NCI-H1105 (cell line): ENCODE measurements at places on chromosomes 12 and 14.

DNA sequence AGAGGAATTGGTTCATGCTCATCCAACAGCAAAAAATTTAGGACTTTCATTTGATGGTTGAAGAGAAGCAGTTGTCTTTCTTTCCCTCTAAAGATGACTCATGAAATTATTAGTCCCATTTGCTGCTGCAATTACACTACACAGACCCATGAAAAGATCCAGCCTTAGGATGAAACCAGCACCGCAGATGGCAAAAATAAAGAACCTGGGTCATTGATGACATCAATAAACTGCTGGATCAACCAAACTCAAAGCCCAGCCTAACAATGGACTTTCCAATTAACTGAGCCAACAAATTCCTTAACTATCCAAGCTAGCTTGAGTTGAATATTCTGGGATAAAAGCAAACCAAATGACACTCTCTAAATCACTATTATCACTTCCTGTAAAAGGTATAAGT is 20.7 kb downstream of the DICER1 start:
- DNase-seq: no peak

DNA sequence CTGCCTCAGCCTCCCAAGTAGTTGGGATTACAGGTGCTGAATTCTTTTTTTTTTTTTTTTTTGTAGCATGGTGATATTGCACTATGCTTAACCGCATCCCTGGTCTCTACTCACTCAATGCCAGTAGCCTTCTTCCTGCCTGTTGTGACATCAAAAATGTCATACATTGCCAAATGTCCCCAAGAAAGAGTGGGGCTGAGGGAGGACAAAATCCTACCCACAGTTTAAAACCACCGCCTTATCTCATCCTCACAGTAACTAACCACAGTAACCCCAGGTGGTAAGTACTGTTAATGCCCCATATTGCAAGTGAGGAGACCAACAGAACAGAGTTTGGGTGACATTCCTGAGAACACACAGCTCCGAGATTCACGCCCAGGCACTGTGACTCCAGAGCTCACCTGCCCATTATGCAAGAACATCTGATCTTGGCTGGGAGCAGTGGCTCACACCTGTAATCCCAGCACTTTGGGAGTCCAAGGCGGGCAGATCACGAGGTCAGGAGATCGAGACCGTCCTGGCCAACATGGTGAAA is 19.6 kb downstream of the MORN3 start:
- DNase-seq: no peak

DNA sequence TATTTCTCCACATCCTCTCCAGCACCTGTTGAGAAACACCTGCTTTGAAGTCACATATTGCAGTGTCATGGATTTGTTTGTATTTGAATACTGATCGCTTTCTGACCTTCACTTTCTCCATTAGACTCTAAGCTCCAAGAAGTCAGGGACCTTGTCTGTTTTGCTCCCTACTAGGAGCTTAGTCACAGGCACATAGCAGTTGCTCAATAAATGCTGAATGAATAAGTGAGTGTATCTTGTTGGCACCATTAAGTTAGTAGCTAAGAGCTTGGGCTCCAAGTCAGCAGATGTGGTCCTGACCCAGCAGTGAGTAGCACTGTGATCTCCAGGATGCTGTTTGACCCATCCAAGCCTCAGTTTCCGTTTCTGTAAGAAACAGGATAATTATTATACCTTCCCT is 10.1 kb downstream of the MVK start:
- DNase-seq: no peak

DNA sequence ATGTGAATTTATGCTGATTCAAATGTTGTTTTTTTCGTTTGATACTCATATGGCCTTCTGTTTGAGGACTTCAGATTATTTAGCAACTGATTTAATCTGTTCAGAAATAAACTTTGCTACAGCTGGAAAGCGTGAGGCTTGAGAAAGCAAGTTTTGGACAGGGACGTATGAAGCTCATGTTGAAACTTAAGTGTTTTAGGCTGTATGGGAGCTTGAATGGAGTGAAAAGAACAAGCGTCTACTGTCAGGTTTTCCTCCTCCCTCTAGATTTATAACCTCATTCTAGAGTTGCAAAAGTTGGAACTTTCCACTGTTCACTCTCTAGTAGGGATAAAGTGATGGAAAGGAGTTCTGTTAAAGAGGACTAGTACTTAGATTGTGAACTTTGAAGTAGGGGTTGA is 1.0 kb downstream of the PRPF39 start:
- DNase-seq: no peak

- DNase-seq: no peak
These were observed 1.4 kb downstream of the CCDC177 start for GRCh38 chr14:69573205-69573830.

- no peak for DNase-seq
These were observed 48.0 kb downstream of the DRAM1 start for GRCh38 chr12:101925361-101925760.

- DNase-seq: no peak
These were observed 15.8 kb downstream of the PCNX4 start for GRCh38 chr14:60107477-60107876.

DNA sequence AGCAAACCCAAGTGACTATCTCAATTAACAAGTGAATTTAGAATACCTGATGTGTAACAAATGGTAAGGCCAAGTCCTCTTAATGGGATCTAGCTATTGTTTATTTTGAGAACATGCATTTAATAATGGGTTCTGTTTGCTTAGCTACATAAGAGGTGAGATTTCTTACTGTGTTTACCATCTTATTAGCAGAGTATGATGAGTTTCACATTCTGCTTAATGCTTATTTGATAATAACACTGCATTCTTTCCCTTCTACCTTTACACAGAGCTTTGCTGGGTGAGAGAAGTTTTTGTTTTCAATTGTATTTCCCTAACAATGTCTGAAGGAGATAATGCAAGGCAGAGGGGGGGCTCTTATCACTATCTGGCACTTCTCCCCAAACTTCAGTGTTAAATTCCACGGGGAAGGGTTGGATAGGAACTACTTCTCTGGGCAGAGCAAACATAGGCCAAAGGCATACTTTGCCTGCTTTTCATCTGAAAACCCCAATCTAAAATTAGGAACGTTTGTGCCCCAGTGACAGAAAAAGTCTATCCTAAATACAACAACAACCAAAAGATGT is 129.0 kb upstream of the ATXN7L3B start:
- no peak for DNase-seq

DNA sequence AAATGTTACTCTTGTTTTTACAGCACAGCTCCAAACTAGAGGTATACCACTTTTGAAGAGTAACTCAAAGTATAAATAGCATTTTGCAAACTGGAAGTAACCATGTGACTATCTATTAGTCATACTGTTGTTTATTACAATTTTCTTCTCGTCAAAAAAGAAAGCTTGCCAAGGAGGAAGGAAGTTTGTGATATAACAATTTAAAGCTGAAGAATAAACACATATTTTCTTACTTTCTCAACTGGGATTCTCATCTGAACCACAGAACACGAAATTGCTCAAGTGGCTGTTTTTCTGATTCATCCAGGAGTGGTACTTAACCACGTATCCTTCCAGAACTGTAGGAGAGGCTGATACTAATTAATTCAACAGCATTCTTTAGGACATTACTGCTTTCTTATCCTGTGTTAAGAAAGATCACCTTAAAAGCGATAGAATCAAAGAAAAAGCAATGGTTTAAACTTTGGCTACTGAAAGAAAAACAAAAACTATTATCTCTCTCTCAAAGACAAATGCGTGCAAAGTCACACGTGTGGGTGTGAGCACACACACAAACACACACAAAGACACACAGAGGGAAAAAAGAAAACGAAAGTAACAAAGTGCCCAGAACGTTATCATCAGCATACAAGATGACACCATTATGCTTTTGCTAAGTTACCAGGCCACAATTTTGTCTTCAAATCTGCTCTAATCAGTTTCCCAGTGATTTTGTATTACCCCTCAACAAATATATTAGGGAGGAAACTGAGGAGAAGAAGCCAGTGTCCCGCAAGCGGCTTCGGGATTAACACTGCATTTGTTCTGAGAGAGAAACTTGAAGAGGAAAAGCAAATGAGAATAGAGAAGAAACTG is at the start of gene CLEC2B:
Gene CLEC2B (minus strand): TSS at position 48 of the 855 bp plus-strand sequence.
- DNase-seq: no peak

DNA sequence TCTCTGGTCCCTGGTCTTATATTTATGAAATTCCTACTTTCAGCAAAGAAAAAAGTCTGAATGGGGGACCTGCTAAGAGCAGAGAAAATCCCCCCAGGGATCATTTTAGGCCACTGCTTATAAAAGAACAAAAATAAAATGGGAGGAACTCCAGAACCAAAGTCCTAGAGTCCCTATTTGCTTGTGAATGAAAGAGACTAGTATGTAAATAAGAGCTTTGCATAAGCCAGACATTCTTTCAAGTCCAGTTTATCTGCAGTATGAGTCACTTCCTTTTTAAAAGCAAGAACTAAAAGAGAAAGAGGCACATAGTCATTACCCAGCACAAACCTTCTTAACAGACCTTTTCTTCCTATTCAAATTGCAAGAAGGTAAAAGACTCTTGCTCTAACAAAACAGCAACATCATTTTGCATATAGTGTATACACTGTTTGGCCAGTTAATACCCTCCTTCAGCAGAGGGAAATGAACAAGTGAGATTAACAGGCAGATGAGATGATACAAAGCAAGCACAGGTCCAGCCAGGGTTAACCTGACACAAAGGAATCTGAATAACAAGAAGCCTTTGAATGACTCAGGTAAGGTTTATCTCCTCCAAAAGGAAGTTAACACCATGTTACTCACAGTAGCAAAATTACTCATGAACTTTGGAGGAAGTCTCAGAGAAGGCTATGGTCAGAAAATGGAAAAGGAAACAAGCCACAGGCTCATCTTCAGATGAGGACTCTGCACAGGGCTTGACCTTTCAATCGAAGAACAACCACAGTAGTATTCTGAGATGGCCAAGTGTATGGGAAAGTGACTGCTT is 87.3 kb downstream of the PHLDA1 start:
- no peak for DNase-seq

DNA sequence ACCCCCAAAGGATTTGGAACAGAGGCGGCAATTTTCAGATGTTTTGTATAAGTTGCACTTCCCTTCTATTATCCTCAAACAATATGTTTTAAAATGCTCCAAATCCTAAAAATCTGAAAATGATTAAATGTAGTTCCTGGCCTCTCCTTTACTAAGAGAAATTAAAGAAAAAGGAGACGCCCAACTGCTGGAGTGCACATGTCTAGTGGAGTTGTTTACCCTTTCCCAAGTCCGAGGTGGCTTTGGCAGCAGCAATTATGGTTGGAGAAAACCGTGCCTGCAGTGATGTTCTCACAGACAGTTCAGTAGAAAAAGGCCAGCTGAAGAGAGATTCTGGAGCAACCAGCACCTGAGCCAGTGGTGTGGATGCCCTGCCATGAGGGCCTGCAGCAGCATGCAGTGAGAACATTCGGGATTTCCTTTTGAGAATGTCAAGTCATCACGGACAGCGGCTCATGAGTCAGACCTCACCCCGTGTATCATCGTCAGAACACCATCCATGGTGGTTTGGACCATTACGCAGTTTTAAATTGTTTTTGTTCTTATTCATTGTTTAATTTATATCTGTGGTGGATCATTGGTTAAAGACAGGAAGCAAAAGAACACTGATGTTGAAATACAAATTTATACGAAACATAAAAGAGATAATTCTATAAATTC is 179.0 kb upstream of the KRR1 start:
- no peak for DNase-seq

DNA sequence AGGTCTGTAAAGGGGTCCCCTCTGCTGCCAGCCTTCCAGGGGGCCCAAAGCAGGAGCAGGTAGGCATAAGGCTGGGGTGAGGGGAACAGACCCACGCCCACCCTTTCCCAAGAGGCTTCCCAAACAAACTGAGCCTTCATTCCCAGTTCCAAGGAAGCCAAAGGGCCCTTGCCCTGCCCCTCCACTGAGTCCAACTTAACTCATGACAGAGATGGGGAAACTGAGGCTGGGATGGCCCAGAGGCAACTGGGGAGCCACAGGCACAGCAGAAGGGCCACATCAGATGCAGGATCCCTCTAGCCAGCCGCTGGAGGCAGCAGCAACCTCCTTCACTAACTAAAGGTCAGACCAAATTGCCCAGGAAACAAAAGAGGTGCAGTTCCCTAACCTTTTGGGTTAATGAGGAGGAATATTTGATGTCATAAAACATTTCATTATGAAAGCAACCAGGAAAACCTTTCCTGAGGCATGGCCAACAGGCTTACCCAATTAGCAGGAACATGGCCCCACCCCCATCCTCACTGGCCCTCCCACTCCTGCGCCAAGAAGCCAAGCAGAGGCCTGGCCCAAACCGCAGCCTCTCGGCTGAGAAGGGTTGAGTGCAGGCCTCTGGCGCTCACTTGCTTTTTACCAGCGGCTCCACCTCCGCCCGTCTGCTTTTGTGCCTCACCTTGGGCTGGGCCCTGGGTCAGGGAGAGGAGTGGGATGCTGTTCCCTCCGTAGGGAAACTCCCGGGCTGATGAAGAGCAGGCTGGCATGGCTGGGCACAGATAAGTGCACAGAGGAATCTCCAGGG is 293.5 kb upstream of the RTL1 start:
- DNase-seq: no peak

- no peak for DNase-seq
These were observed 15.8 kb downstream of the VPS33A start for GRCh38 chr12:122250536-122250935.

- DNase-seq: no peak
These were observed 10.2 kb downstream of the VASH1 start for GRCh38 chr14:76771437-76771980.

DNA sequence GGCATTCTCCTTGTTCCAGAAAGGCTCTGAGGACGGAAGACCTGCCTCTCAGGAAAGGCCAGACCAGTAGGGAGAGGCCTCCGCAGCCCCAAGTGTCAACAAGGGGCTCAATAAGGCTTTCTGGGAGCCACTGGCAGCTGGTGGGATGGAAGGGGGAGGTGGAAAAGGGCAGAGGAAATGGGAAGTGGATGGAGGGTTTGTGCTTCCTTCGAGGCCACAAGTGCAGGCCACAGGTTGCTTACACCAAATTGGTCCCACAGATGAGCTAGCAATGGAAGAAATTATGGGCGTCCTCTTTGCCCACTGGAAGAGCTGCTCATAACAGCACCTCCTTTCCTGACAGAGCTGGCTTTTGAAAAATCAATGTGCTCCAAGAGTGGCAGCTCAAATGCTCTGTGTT is 28.2 kb downstream of the P2RX4 start:
- no peak for DNase-seq

GRCh38 chr14:96079066-96079465 is 39.9 kb downstream of the C14orf132 start:
- DNase-seq: no peak
